ENCODE measurements at places on chromosomes 4 and X.
A peak's percentile ranks its signal among the peaks of the same experiment; 100 is the strongest.

DNA sequence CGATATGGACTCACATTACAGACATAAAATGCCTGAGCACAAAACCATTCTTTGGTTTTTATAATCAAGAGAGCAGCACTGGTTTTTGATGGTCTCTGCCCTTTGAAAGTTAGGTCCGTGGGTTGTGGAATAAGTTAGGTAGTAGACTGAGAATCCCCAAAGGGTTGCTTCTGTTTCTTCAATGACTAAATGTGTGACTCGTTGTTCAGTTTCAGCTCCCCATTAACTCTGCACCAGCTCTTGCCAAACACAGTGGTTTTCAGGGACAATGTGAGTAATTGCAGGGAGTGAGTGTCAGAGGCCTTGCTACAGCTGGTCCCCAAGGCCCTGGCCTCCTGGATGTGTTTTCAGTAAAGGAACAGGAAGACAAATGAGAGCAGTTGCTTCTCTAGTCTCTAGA is 24.8 kb downstream of the SMIM20 start:
- no peak for DNase-seq

DNA sequence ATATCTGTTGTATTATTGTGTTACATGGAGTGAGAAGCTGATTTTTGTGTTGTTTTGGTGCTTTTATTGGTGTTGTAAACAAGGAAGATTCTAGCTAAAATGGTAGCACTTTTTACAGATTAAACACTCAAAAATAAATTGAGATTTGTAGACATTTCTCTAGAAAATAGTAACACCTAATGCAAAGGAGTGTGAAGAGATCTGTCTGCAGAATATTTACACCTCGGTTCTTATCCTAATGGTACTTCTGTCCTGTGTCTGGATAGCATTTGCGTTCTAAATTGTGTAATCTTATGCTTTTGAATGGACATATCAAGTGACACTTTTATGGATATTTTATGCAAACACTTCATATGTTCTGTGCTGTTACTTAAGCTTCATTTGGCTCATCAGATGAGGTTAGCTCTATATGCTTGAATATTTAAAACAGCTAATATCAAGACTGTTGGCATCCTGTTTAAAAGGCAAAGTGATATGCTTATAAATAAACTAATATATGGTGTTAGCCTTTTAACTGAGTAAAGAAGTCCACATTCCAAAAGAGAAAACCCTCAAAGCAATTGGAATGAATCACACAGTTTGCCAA is 6.0 kb downstream of the PCDH7 start:
- no peak for DNase-seq

DNA sequence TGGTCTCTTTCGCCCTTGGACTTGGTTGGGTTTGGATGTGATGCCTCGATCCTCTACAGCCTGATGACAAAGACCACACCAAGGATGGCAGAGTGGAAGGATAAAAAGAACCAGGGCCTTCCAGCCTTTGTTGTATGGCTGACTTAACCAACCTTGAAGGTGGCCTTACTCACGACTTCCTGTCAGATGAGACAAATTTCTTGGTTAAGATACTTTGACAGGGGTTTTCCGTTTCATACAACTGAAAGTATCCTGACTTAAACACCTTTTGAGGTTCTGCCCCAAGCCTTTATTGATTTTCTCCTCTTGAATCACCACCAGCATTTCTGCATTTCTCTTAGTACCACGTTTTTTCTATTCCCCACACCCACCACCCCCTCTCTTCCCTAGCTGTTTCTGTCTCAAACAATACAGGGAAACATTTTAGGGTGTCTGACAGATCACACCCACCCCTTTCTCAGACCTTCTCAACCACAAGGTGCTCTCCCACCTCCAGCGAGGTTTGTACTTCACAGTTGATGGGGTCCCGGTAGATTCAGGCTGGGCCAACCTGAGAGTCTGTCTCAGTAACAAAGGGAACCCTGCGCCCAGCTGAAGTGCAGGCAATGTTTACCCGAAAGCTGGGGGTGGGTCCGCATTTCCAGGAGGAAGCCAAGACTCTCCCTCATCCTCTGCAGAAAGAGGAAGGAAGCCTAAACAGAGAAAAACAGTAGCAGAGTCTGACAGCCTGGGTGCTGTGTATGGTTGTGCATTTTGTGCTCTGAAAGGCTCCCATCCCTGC is 5.0 kb upstream of the TSPAN5 start:
- DNase-seq: no peak

DNA sequence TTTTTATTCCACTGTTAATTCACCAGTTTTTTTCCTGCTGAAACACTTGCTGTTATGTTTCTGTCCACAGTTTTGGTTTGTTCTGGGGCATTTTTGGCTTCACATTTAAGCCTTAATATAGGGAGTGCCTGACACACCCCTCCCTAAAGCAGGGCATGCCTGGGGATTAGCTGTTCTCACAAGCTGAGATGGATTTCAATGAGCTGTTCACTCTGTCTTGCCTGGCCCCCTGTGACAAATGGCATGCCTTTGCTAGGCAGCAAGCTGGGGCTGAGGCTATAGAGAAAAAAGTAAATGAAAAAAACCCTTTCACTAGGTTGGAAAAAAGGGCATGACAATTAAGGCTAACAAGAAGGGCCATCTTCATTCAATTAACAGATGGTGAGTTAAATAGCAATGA is 22.4 kb downstream of the LPAR4 start:
- DNase-seq: peak; percentile 3

DNA sequence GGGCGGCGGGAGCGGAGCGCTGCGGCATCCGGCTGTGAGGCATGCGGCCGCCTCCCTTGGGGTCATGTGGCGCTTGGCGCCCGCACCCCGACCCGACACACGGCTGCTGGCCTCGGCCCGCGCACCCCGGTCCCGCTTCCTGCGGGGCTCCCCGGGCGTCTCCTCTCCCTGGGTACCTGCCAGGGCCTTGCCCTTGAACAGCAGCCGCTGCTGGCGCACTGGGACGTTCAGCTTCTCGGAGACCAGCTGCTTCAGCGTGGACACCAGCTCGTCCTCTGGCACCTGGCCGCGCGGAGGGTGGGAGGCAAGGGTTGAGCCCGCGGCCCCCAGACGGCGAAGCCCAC is 391 bp downstream of the UBL4A start:
- DNase-seq: peak; percentile 34

- DNase-seq: peak; percentile 66
These were observed 2.3 kb upstream of the NR3C2 start for GRCh38 chr4:148444296-148445070.

DNA sequence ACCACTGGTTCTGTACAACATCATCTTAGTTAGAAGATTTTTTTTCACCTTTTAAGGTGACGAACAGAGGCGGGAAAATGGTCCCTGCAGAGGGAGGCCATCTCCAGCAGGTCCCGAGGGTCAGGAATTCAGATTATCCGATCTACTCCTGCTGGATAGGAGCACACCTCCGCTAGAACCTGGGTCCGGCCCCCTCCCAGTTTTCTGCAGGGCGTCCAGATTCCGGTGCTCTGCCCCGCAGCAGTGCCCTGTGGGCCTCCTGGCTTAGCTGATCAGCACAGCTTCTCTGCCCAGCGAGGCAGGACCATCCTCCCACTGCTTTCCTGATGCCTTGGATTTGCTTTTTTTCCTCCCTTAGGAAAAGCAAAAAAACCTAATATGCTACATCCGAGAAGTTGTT is 2.3 kb downstream of the TBL1X start:
- DNase-seq: peak; percentile 20

DNA sequence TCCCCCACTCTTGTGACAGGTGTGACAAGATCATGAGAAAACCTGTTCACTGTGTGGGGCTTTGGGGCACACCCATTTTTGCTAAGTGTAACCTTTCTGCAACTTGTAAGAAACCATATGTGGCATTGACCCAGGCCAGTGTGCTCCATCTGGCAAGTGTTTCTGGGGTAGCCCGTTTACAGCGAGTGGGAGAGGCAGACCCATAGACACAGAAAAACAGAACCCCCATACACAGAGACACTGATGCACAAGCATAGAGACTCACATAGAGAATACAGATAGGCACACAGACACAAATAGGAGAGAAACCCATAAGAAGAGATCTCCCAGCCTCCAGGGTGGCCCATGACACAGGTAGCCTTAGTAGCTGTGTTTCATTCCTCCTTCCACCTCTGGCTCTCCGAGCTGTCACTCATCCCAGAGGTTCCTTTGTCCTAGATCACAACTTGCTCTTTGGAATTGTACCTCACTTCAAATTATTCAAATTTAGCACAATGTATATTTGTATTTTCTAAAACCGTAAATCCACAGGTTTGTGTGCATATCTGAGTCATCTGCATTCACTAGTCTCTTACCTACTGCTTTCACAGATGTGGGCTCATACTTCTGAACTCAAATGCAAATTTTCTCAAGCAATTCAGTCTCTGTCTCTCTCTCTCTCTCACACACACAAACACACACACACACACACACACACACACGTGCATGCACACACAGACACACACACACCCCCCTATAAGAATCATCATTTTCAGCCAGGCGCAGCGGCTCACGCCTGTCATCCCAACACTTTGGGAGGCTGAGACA is 114.4 kb downstream of the SH3KBP1 start:
- DNase-seq: peak; percentile 7

GRCh38 chr4:185093603-185094002 is 49.5 kb upstream of the SLC25A4 start:
- no peak for DNase-seq

DNA sequence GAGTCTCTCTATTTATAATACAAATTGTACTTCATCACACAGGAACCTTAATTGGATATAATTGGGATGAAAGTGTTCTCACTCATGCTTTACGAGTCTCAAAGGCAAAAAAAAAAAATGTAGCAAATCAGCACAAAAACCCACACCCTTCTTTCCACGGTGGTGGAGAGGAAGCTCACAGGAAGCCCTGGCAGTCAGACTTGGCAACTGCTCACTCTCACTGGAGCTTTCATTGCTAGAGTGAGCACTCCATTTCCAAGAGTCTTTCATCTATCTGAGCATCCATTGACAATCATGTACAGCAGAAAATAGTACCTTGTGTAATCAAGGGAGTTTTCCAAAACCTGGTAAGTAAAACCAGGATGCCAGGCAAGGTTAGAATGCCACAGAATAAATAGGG is 2159.4 kb upstream of the AGA start:
- DNase-seq: no peak

- no peak for DNase-seq
These were observed 211.9 kb upstream of the NRK start for GRCh38 chrX:105610411-105610810.

DNA sequence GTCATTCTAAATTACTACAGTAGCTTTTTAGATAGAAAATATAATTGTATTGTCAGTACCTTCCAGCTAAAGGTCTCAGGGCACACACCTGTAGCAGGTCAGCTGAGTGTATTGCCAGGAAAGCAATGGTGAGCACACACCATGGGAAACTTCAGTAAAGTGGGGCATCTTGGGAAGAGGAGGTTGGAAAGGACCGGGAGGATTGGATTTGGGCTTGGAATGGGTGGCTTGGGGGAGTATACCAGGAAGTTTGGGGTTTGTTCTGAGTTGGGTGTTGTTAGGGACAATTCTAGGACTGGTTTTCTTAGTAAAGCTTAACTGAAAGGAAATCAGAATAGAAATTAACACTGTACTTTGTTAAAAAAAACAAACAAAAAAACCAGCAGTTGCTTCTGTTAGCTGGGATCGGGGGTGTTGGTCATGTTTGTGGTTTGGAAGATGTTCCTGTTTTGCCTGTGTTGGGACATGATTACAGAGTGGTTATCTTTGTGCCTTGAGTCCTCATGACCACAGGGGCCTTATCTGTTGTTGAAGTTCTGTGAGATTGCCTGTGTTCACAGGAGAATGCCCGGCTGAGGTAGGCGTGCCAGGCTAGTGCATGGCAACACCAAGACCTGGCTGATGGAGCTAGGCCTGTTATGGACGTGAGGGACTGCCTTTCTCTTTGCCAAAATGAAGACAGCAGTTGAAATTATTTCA is 35.1 kb downstream of the PRIMPOL start:
- DNase-seq: no peak

DNA sequence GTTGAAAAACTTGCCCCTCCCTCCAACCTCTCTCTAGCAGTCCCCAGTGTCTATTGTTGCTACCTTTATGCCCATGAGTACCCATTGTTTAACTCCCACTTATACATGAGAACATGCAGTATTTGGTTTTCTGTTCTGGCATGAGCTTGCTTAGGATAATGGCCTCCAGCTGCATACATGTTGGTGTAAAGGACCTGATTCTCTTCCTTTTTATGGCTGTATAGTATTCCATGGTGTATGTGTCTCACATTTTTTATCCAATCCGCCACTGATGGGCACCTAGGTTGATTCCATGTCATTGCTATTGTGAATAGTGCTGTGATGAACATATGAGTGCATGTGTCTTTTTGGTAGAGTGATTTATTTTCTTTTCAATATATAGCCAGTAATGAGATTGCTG is 50.0 kb upstream of the GPC4 start:
- no peak for DNase-seq
